ENCODE measurements at places on chromosomes 3 and 15.
A peak's percentile ranks its signal among the peaks of the same experiment; 100 is the strongest.

- no peak for DNase-seq
Observed at GRCh38 chr15:46442901-46443590, 808.2 kb downstream of the SQOR start.

DNA sequence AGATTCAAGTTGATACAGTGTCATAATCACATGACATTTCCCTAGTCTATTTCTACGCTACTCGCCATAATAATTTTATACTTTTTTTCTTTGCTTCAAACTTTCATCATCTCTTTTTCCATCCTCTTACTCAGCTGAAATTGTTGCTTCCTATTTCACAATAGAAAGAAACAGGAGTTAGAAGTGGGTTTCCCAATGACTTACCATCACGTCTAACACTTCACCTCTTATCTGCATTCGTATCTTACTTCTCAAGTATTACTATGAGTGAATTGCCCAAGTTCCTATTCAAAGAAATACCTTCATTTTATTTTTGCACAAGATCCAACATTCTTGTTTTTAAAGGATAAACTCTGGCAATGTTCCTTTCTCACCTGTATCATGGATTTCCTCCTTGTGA, 1539.9 kb downstream of the SI start:
- no peak for DNase-seq

- DNase-seq: no peak
Observed at GRCh38 chr15:85503151-85503799, 122.9 kb downstream of the AKAP13 start.

GRCh38 chr3:182259579-182259978, 533.7 kb upstream of the ATP11B start:
- no peak for DNase-seq

GRCh38 chr3:45472795-45473194, 84.4 kb downstream of the LARS2 start:
- no peak for DNase-seq

- DNase-seq: no peak
Observed at GRCh38 chr3:25849641-25850385, 59.9 kb downstream of the OXSM start.

GRCh38 chr3:3196148-3196861, 16.8 kb upstream of the CRBN start:
- DNase-seq: no peak

GRCh38 chr3:35936571-35936970, 297.2 kb downstream of the ARPP21 start:
- no peak for DNase-seq

- no peak for DNase-seq
Observed at GRCh38 chr15:52493968-52494367, 34.7 kb downstream of the MYO5A start.

DNA sequence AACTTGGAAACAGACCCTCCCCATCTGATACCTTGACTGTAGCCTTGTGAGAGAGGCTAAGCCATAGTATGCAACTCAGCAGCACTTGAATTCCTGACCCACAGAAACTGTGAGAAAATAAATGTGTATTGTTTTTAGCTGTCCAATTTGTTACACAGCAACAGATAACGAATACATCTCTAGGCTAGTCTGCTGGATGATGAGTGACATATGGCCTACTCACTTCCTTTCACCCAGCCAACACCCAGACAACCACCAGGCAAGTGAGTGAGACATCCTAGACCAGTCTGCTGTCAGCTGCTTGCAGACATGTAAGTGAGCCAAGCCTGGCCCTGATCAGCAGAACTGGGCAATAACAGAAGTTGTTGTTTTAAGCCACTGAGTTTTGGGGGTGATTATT, 19.2 kb upstream of the SMAD6 start:
- DNase-seq: peak; percentile 58

- DNase-seq: no peak
Observed at GRCh38 chr15:52183562-52184173, 7.5 kb downstream of the GNB5 start.

DNA sequence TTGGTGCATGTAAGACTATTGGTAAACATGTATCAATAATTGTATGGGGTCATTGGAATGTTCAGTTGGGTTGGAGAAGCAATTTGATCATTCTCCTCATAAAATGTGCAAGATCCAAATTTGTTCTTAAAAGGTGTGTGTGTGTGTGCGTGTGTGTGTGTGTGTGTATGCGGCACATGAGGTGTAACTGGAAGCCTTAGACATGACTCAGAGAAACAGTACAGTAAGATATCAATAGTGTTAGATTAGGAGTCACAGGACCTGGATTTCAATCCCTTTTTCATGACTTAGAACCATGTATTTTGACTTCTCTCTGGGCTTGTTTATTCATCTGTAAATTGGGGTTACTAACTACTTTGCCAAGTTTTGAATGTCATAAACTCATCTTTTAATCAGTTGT, 38.3 kb downstream of the RSRC1 start:
- DNase-seq: peak; percentile 11

- DNase-seq: peak; percentile 97
Observed at GRCh38 chr15:63372018-63372705, 9.5 kb downstream of the CA12 start.

- no peak for DNase-seq
Observed at GRCh38 chr3:107344722-107345121, 32.5 kb upstream of the CCDC54 start.

- DNase-seq: no peak
Observed at GRCh38 chr3:127167315-127168043, 25.5 kb upstream of the PRR23E start.

- DNase-seq: no peak
Observed at GRCh38 chr3:156957715-156958114, 131.6 kb downstream of the LEKR1 start.

DNA sequence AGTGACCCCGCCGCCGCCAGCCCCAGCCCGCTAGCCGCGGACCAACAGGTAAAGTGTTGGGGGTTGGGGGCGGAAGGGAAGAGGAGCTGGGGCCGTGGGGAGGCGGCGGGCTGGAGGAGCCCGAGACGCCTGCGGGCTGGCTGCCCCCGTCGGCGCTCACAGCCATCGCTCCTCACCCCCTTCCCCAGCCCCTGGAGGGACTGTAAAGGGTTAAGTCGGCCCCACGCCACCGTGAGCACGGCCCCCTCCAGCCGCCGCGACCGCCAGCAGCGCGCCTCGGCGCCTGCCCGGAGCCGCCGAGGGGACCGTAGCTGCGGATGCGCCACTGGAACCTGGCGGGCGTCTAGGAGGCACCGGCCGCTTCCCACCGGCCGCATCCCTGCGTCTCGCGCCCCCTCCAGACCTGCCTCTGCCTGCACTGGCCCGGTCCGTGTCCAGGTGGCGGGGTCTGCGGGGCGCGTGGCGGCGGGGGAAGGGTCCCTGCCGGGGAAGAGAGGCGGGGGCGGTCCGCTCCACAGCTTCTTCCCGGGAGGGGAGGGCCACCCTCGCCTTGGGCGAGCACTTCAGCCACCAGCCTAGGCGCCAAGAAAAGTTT, 522 bp downstream of the MED12L start:
- DNase-seq: no peak

Data from mammary epithelial cell (primary cell).